ENCODE measurements at places on chromosomes 11 and 22.

DNA sequence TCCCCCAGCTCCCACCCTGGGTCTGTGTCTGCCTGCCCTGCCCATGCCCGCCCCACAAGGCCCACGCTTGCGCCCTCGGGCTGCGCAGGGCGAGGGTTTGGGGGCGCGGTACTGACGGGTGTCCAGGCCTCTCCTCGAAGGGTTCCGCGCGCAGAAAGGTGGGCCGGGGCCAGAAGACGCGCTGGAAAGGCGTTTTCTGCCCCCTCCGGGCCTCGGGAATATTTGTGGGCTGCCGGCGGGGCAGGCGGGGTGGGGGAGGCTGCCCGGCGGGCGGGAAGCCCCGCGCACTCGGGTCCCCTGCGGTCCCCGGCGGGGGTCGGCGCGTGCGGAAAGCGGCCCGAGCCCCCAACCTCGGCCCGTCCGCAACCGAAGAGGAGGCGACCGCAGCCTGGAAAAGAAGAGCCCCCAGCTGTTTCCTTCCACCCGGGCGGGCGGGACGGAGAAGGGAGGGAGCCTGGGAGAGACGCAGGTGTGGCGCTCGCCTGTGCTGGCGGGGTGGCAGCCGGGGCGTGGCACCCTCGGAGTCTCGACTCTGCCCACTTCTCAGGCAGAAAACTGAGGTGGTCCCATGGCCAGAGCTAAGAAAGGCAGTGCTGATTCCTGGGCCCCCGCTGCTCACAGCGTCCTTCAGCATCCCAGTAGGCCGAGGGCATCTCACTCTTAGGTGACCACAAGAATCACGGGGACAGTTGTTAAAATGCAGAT lies 59.0 kb downstream of the THAP12 start:
- DNase-seq, result no peak

DNA sequence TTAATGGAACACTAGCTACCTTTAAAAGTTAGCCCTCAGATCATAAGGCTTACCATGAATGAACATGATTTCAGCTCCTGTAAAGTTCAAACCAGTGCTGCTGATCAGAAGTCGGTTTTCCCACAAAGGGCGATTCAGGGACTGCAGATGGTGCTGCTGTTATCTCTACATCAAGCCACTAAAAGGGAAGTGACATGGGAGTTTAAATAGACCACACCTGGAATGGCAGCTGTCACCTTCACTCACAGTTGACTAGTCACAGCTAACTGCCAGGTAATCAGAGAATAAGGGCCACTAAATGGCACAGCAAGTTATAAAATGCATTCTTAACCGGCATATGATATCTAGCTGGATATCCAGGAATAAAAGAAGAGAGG lies 581.1 kb upstream of the ARHGAP42 start:
- no peak for DNase-seq

DNA sequence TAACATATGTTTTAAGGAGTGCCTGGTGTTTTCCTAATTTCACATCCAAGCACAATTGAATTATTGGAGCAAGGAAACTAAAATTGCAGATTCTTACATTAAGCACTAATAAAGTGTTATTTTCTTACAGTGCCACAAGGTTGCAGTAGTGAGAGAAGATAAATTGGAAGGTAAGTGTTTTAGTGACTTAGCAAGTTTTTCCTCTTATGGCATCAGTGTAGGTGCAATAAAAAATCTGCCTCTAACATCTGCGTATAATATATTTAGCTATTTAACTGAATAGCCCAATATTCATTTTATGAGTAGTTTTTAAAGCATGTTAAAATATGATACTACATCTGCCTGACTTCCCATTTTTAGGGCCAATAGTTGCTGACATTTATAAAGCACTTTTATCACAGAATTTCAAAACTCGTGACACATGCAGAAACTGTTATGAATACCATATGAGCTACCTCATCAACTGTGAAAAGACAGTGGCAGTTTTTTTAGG lies 19.0 kb downstream of the POLD3 start:
- peak; percentile 55 for DNase-seq

DNA sequence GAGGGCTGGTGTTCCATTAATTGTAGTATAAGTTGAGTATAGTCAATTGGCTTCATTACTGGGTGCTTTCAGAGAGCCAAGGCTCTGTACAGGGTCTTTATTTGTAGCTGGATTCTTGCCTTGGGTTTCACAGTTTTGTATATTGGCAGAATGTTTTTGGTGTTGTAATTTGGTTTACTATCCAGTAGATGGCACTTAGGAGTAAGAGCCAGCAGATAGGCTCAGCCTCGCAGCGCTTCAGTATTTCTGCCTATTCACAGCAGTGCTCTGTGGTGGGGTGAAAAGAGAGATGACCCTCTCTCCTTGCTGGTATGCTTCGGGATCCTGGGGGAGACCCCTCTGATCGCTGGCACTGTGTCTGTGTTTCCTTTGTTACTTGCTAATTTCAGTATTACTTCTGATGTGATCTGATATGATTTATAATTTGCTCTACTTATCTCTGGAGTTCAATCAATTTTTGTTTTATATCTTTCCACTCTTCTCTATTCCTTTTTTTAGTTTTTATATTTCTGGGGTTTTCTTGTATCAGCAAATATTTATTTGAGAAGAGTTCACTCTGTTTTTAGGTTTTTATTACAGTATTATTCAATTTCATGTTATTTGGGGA lies 52.2 kb downstream of the ANO5 start:
- DNase-seq, result peak; percentile 9

DNA sequence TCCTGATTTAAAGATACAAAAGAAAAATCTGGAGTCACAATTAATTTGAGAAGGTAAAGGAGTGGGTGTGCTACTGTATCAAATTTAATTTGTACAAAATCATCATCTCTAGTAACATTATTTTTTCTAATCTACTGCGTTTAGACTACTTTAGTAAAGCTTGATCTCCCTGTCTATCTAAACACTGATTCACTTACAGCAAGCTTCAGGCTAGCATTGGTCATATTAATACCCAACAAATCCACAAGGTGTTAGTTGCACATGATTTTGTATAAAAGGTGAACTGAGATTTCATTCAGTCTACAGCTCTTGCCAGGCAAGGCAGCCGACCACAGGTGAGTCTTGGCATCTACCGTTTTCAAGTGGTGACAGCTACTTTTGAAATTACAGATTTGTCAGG lies at the start of gene FSHB:
Gene FSHB (plus strand): TSS at position 301 of the 400 bp plus-strand sequence. CDS start 889 bp downstream, outside the sequence.
- no peak for DNase-seq

DNA sequence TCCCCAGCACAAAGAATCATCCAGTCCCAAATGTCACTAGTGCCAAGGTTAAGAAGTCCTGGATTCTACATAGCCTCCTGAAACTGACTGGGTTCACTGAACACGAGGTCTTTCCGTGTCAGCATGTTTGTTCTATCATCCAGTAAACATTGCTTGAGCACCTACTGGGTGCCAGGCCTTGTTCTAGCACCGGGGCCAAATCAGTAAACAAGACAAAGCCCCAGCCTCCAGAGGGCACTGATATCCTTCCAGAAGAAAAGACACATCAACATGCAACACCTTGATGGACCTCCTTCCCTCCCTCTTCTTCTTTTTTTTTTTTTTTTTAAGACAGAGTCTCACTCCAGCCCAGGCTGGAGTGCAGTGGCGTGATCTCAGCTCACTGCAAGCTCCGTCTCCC lies 26.9 kb downstream of the TPST2 start:
- no peak for DNase-seq

GRCh38 chr11:62033191-62034035 lies 66.0 kb upstream of the FTH1 start:
- DNase-seq, result no peak

DNA sequence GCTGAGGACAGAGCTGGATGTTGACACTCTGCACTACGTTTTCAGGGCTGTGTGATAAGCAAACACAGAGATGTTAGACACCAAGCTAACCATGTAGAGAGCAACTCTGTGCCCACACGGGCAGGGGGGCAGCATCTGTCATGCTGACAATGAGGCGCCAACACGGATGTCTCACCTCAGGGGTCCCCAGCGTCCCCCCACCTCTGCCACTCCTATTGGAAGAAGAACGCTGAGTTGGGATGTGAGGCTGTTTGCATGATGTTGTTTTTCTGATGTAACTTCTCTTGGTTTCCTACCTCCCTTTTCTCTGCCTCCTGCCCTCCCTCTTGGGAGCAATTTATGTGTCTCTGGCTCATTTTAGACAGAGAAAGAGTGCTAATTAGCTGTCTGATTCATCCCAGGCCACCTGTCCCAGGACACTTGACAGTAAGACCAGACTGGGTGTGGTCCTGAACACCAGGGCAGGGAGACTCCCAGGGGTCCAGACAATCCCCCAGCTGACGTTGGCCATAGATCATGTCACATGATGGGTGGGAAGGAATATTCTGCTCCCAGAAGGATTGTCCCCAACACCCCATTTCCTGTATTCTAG lies 89.2 kb upstream of the NCAM1 start:
- DNase-seq, result no peak

GRCh38 chr11:95789506-95790122 lies at the start of gene FAM76B:
Gene FAM76B, minus strand, starts transcription at chr11:95789782. Its CDS starts 304 bp downstream, at chr11:95789478.
- peak; percentile 94 for DNase-seq

- no peak for DNase-seq
These were observed 22.0 kb downstream of the EHF start for GRCh38 chr11:34642873-34643272.

DNA sequence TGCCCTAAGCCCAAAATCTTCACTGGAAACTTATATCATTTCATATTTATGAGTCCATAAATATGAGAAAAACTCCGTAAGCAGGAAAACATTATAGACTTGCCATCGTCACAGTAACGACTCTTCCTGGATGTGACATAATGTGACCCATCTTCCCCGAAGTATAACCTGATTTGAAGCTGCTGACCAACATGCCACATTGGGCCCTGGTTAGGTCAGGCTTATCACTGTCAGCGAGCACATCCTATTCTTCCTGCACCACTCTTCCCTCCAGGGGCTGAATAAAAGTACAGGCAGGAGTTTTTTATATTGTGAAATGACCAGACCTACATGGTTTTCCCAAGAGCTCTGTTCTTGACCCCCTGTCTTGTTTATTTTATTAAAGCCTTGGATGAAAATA lies 12.1 kb upstream of the BLID start:
- DNase-seq, result no peak

- DNase-seq, result no peak
These were observed 89.9 kb downstream of the MTNR1B start for GRCh38 chr11:93059117-93059957.

DNA sequence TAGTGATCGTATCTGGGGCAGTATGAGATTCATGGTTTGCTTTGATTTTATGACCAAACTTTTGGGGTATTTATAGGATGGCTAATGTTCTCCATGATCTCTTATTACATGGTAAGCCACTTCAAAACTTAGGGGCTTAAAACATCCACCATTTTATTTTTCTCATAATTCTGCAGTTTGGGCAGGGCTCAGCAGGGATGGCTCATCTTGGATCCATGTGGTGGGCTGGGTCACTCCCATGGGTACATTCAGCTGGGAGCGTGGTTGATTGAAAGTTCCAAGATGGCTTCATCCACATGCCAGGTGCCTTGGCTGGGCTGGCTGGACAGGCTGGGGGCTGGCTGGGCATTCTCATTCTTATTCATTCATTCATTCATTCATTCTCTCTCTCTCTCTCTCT lies 30.5 kb upstream of the FGF19 start:
- no peak for DNase-seq

- DNase-seq, result no peak
These were observed 58.6 kb downstream of the BRD1 start for GRCh38 chr22:49768951-49769690.

GRCh38 chr11:9462806-9463537 lies 2.2 kb downstream of the ZNF143 start:
- DNase-seq, result no peak

- no peak for DNase-seq
These were observed 722 bp upstream of the GUCY1A2 start for GRCh38 chr11:107018902-107019493.

DNA sequence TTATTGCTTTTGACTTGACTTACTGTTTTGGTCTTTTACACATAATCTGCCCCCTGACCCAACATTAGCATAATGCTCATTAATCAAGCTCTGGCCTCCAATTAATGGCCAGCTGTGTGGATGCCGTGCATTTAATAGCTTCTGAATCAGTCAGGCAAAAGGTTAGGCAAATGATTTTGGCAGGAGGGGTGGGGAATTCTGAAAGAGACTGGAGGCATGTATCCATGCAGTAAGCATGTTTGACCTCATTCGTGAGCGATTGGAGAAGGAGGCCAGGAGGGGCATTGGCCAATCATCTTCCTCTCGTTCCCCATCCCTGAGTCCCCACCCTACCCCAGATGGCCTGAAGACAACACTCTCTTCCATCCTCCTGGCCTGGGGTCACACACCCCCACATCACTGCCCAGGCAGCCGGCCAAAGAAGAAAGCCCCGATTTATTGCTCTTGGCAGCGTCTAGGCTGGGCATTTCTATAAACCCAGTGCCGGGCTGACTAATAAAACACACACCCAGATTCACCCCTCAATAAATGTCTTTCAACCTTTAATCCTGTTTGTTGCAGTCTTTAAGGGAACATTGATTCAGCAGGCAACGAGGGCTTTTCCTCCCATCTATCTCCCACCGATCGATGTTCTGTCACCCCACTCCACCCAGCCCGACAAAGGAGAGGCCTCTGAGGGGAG lies 150.0 kb downstream of the OPCML start:
- no peak for DNase-seq

All from HS-5 (cell line).